AG04450 (cell line): ENCODE measurements at places on chromosomes 2 and 18.
A peak's percentile ranks its signal among the peaks of the same experiment; 100 is the strongest.

DNA sequence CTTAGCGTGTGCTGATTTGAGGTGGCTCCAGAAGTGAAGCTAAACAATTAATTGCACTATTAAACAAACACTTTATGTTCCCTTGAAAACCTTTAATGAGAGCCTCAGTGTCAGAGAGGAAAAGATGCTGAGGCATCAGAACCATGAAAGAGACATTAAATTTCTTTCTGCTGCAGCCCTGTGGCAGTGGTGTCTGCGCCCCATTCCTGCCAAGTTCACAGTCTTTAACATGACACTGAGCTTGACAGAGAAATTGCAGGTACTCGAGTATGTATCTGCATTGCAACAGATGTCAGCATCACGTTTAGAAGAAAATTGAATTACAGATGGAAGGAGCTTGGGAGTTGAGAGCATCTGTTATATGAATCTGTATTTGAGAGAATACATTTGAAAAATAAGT is 111.3 kb upstream of the CREB1 start:
- DNase-seq = no peak

DNA sequence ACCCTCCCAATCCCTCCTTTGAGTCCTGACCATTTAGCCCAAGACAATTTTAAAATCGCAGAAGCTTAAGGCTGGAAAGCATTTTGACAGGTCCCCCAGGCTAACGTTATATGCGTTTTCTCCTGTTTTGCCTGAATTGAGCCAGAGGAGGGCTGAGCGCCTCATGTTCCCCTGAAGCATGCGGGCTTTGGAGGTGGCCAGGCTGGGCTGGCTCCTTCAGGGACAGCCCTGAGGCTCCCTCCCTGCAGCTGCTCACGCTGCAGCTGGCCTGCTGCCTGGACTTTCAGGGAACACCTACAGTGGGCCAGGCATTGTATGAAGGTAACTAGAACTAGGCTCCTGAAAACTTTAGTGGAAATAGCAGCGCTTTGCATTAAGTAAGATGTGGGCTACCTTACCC is 179.2 kb downstream of the ACKR3 start:
- no peak for DNase-seq

GRCh38 chr2:43513216-43513615 is 82.6 kb downstream of the THADA start:
- no peak for DNase-seq

DNA sequence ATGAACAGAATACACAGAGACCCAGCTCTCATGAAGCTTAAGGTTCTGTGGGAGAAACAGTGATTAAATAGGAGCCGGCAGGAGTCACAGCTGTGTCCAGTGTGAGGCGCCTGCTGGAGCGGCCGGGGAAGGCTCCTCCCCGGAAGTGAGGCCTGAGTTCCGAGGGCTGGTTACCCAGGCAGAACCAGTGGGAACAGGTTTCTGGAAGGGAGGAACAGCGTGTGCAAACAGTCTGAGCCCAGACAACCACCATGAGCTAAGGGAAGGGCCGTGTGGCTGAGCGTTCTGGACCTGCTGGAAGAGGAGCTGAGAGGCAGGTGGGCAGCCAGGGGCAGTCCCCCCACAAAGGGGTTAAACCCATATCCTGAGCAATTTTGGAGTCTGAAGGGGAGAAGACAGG is 26.0 kb upstream of the NPAS2 start:
- no peak for DNase-seq

GRCh38 chr2:222410534-222410933 is 13.8 kb upstream of the SGPP2 start:
- no peak for DNase-seq

DNA sequence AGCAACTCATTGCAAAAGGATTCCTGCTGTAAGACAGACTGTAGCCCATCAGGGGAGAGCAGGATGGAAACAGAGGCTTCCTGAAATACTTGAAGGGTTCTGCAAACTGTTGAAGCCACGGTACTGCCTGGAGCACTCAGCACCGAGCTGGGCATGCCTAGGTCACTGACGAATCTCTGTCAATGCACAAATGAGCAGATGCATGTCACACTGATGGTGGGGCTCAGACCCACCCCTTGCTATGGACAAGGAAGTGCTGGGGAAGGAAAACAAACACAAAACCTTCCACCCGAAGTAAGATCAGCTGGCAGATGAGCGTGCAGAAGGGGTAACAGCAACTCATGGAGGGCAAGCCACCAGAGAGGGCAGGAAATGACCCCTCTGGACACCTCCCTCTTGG is 136.7 kb downstream of the BCL2 start:
- no peak for DNase-seq

DNA sequence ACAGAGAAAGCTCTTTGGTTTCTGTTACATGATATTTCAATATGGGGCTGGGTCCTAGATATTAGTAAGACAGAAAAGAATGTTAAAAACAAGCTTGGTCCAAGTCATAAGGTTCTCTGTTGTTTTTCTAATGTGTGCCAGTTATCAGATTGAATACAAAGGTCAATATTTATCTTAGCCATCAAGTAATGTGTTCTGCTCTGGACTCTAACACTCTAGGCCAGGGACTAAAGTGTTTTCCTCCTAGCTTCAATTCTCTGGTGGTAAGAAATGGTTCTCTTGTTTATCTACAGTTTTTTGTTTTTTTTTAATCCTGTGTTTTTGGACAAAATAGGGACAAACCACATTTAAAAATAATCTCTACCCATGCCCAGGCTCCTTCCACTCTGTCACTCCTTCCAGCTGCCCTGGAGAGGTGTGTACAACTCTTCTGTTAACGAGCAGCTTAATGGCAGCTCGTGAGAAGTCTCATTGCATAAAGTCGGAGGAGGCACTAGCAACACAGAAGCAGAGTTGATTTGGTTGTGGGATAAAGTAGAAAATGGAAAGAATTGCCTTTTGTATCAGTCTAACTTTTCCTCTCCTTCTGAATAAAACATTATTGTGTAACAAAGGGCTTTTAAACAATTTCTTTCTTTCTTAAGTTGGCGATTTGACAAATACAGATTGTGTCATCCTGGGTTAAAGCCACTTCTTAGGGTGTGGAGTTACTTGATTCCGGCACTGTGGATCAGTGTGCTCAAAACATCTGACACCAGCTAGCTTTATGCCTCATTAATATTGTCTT is 8.0 kb upstream of the SESTD1 start:
- no peak for DNase-seq

GRCh38 chr18:78239090-78239457 is 740.5 kb upstream of the SALL3 start:
- DNase-seq = no peak

DNA sequence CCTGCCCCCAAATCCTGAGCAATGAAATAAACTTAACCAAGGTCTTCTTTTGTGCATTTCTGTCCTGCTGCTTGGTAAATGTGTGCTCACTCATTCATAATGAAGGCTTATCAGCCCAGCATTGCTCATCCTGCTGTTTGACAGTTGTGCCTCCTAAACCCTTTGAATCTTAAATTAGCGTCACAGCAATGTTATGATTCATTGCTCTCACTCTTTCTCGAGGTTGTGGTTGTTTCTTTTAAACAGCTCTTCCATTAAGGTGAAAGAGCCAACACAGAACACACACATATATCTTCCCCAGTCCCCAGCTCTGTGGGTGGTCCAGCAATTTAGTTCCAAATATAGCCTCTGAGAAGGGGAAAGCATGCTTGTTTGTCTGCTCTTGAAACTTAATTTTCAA is 84.0 kb downstream of the EVA1A start:
- no peak for DNase-seq

- no peak for DNase-seq
Measured at GRCh38 chr2:199977984-199978415, 22.6 kb downstream of the MAIP1 start.

GRCh38 chr2:157244691-157245090 is 12.8 kb upstream of the GALNT5 start:
- no peak for DNase-seq

GRCh38 chr18:14975431-14975830 is 227.5 kb downstream of the ANKRD30B start:
- DNase-seq = no peak

GRCh38 chr2:151878655-151879563 is 50.7 kb upstream of the ARL5A start:
- no peak for DNase-seq

GRCh38 chr2:101518578-101519492 is 43.9 kb upstream of the RFX8 start:
- DNase-seq = no peak

DNA sequence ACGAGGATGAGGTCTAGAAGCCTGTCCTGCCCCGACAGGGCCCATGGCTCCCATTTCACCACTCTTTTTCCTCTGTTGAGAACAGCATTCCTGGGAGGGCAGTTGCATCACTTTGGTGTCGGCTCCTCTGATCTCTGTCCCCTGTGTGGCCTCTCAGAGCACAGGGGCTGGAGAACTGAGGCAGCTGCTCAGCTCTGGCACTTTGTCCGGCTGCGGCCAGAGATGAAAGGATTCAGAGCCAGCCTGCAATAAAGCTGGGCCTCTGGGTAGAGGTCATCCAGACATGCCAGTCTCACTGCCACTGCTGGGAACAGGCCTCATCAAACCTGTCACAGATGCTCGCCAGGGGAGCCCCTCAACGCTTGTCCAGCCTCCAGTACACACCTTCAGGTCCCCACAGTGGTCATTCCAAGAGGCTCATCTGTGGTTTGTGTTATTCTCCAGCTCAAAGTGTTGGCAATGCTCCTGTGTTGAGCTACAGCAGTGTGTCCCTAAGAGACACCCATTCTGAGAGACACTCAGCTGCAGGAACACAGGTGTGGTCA is 13.1 kb upstream of the ROCK2 start:
- no peak for DNase-seq

DNA sequence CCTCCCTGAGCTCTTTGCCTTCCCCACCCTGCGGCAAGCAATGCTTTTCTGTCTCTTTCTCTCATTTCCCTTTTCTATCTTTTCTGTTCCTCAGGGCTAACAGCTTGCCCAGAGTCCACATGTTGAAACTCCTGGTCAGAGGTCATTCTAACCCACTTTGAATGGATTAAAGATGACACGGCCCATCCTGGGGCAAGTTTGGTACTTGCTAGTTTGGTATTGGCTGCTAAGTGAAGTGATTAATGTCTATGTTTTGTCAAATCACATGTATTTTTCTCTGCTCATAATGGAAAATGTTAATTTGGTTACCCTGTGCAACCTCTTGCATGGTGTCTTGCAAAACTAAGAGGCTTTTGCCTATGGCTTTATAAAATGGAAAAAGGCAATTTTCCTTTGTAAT is 960.2 kb downstream of the CNTNAP5 start:
- DNase-seq = no peak

DNA sequence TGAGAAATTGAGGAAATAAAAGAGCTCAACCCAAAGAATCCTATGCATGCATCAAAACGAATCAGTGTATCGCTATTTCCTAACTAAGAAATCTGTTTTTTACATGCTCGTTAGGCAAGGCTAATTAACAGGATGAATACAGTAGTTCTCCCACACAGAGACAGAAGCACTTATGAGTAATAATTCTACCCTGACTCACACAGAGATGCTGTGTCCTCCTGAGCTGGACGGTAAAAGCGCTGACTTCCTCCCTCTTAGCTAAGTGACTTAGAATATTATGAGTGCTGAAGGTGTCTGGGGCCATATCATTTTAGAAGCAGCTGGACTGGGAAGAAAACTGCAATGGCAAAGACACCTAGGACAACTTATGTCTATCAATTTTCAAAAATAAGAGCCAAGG is 18.5 kb downstream of the PLEKHM3 start:
- no peak for DNase-seq

DNA sequence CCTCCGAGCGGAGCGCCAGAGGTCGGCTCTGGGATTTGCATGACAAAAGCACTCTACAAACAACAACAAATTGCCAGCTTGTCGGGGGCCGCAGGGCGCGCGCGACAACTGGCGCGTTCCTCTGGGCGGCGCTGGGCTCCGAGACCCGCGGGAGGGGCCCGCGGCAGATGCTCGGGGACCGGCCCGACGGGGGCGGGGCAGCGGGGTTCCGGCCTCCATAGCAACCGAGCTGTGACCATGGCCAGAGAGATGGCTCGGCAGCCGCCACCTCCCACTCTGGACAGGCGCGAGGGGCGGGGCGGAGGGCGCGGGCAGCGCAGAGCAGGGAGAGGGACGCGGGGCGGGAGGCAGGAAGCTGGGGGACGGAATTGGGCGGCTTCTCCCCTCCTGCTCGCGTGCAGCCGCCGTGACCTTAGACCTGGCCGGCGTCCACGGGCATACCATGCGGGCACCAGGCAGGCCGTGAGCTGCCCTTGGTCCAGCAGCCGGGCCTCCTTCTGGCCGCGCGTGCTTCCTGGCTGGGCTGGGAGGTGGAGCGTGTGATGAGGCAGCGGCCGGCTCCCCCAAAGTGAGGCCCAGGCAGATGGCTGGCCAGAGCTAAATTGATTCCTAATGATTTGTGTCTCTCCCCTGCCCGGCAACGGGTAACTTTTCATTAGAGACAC is 171.5 kb downstream of the CELF4 start:
- DNase-seq = peak; percentile 59

GRCh38 chr18:64203295-64203694 is 54.4 kb upstream of the LINC00305 start:
- no peak for DNase-seq

- DNase-seq = no peak
Measured at GRCh38 chr2:173192071-173192470, 116.4 kb downstream of the MAP3K20 start.
